ENCODE measurements at places on chromosomes 1 and 21.

- DNase-seq, result no peak
Measured at GRCh38 chr1:116956378-116956777, 45.2 kb upstream of the CD101 start.

DNA sequence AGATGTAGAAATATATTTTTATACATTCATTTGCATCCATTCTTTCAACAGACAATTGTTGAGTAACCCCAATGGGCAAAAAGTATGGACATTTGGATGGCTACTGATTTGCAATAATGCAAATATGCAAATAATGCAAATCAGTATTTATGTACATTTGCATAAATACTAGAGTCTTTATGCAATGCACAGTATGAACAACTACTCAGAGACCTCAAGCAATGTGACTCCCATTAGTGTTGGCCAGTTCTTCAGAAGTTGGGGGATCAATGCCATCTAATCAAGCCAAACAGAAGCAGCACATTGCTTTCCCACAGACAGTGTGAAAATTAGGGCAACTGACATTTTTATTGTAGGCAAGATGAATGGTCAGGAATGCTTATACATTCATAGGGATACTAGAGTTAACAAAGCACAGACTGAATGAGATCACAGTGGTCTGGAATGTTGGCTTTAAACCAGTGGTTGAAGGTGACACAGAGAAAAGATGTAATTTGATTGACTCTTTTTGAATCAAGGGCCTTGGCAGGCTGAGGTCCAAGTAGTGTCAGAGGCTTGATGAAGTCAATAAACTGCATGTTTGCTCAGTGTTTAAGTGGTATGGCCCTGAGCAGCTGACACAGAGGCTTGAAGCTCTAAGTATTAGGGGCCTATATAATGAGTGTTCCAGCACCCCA, 256.6 kb downstream of the CTH start:
- DNase-seq, result no peak

GRCh38 chr21:18522181-18522972, 118.8 kb upstream of the TMPRSS15 start:
- no peak for DNase-seq

DNA sequence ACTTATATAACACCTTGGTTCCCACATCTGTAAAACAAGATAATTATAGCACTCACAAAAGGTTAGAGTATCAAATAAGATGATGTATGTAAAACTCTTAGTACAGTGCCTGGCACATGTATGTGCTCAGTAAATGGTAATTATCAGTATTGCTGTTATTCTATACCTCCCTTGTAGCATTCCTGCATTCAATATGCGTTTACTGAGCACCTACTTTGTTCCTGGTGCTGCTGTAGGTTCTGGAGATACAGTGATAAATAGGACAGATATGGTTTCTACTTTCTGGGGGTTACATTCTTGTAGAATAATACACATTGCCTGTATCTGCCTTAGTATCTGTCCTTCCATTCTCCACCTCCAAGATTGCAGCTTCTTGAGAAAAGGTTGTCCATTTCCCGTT, 1.2 kb upstream of the SSR2 start:
- DNase-seq, result no peak

- DNase-seq, result no peak
Measured at GRCh38 chr1:205064741-205065316, 19.4 kb downstream of the TMEM81 start.

DNA sequence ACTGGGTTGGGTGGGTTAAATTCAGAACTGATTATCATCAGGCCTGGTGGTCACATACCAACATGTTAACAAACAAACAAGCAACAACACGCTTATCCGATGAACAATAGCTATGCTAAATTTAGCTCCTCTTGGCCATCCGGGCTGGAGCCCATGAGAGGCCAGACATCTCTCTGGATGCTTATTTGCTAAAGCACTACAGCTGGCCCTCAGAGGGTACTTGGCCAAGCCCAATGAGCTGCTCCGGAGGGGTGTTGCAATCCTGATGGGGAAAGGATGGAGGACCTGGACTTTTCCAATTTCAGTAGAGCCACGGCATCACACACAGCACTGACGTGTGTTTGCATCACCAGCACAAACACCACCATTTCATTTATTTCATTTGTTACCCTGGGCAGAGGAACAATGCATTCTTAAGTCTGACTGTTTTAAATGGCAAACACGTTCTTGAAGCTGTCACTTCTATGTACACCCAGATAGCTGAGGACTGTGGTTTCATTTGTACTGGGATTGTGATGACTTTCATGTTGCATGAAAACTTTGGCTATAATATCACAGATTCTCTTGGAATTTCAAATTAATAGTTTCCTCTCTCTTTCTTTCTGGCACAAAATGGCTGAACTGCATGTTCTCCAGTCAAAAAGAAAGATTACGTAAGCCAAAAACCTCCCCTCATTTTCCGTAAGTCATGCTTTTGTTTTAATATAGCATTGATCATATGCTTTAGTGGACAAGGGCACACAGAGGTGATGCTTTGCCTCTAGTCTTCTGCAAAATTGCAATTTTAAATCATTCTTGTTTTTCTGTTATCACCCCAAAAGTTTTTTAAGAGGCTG, 359.8 kb upstream of the KAZN start:
- no peak for DNase-seq

DNA sequence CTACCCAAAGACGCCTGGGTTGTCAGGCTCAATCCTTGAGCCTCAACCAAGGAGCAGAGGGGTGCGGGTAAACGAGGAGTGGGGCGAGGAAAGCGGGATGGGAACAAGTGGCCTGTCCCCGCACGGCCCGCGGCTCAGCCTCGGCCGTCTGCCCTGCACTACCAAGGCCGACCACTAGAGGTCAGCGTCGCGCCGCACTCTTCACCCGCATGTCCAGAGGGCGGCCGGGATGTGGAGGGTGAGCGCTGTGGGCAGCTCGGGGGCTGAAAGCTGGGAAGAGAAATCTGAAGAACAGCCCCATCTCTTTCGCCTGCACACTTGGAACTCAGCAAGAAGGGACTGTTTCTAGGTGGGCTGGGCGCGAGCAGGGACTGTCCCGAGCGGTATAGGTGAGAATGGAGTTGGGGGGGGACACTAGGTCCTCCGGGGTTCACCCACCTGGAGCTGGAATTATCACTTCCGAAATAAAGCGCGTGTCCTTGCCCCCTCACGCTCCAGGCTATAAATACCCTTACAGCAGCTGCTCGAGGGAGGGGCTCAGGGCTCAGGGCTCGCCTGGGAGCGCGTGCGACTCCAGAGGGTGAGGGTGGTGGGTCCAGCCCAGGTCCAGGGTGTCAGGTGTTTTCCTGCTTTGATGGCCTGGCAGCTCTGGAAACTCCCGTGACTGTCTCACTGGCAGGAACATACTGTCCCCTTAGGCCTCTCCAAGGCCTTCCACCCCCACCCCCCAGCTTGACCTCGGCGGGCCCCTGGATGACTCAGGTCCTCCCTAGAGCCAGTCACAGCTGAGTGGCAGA, 9.8 kb downstream of the SLC30A2 start:
- DNase-seq, result peak; percentile 94

DNA sequence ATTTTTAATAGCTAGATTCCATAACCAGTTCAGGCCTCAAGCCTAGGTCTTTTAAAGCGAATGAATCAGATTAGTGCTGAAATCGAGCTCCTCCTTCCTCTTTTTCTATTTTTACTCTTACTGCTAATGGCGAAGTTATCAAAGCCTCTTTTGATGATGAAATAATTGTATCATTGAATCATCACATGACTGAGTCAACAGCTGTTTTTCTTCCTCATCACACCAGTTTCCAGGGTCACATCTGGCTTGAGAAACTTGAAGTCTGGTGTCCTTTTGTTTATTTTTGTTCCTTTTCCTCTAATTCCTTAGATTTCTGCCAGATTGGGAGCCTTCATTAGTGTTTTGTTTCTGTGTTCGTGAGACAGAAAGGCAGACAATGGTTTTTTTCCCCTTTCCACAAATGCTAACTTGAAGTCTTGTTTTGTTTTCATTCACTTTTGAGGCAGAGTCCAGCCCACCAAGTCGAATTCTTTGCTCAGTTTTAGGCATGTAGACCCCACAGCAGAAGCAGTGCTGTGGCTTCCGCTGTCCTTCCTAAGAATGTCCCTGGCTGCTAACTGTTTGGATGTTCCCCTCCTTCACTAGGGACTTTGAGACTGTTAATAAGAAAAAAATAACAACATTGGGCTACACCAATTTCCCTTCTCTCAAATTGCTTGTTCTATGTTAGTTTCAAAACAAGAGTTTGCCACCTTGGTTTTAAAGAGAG, 51.9 kb upstream of the FMOD start:
- DNase-seq, result peak; percentile 70

- DNase-seq, result no peak
Measured at GRCh38 chr1:220425852-220426251, 102.1 kb upstream of the MARK1 start.

DNA sequence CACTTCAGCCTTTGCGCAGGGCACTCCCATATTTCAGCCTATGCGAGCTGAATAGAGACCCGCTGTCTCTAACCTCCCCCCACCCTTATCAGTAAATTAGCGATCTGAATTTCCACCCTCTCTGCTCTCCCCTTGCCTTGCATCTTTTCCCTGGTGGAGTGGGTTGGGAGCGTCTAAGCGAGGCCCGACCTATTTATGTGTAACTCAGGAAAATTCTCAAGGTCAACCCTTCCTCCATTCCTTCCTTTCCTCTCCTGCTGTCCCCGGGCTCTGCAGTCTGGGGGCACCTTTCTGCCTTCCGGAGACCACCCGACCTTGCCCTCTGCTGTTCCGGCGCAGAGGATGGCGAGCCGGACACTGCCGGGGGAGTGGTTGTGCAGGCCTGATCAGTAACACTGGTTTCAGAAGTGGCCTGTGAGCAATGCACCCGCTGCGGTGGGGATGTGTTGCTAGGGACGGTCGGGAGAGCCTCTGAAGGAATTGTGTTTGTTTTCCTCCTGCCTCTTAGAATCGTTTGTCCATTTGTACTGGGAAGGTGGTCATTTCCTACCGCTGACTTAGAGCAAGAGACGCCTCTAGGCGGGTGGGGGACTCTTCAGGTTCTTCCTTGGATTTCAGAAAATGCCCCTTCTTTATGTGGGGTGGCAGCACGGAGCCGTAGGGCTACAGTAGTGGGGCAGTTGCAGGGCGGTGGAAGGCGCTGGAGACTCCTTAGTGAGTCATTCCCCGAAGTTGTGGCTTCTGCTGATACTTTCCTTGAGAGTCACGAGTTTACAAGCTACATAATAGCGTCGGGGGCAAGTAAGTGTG, 513 bp downstream of the MGST3 start:
- peak; percentile 75 for DNase-seq

DNA sequence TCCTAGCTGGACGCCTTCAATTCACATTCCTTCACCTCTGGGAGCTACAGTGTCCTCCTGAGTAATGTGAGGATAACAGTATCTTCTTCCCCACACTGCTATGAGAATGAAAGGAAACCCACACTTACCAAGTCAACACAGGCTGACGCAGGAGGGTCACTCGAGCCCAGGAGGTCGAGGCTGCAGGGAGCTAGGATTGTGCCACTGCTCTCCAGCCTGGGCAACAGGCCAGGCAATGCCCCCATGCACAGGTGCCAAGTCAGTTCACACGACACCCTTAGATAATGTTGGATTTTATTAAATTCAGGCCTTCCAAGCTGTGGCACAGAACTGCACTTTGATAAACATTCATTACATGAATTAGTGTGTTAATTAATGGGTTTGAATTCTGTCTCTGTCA, 31.9 kb downstream of the MATN1 start:
- DNase-seq, result no peak

DNA sequence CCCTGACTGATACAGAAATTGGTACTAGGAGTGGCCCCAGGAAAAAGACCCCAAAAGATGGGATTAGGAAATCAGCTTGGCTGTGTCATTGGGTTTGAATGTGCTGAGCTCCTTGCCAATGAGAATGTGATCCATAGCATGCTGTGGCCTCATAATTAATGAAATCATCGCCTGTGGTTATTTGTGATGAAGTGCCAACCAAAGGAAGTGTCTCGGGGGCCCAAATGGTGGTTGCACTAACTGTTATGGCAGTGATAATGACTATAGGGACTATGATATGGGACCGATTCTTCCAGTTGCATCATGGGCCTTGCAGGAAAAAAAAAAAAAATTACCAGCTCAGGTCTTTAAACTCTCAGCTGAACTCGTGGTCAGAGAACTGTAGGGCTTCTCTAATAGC, 15.4 kb upstream of the ZDHHC18 start:
- DNase-seq, result no peak

- DNase-seq, result no peak
Measured at GRCh38 chr21:32333953-32334673, 35.5 kb downstream of the MRAP start.

- DNase-seq, result no peak
Measured at GRCh38 chr21:25541042-25541441, 66.2 kb downstream of the MRPL39 start.

DNA sequence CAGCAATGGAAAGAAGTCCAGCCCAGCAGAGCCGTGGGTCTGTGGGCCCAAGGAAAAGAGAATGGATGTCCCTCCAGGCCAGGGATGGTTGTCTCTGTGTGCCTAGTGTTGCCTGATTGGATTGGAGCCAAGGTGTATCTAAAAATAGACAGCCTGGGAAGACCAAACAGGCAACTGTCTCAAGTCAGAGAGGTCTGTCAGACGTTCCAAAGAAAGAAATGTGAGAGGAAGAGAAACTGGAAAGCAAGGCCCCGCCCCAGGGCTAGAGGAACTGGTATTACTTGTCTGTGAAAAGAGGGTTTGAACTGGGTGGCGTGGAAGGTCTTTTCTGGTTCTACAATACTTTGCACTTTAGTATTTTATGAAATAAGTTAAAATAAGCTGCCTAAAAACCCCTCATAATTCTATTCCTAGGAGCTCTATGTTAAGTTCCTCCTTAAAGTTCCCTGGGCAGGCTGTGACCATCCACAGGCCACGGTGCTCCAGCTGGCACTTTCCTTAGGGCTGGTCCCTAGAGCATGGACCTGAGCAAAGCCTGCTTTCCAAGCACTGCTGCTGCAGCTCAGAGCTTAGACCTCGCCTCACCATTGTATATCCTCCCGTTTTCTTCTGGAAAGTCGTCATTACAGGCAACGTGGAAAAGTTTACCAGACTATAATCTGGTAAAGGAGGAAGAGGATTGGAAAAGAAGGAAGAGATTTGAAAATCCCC, 151.6 kb downstream of the DISC1 start:
- peak; percentile 18 for DNase-seq

- no peak for DNase-seq
Measured at GRCh38 chr1:226990133-226990716, 50.1 kb downstream of the COQ8A start.

DNA sequence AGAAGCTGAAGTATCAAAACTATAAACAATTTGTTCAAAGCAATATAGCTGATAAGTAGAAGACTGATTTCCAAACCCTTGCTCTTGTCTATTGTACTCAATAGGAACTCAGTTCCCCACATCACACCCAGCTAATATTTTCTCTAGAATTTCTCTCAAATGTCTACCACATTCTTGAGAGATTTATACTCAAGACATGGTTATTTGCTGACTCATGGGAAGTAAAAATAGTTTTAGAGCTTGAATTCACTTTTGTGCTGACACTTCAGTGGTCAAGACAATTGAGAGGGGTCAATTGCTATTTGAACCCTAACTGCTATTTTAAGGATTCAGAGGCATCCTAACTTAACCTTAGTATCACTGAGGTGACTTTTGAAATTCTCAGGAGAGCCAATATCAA, 99.0 kb downstream of the TNNI3K start:
- peak; percentile 5 for DNase-seq

DNA sequence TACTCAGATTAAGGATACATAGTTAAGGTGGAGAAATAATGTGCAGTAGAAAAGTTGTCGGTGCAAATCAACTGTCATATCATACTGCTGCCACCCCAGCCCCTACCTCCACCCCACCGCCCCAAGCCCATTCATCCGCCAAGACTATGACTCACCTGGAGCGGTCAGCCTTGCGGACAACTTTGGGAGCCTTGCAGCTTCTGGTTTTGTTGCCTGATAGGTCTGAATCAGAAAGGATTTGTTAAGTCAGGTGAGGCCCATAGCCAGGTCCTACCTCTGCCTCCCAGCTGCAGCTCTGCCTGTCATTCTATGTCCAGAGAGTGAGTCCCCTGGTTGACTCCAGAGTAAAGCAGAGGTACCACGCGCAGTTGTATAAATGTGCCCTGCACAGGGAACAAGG, 12.6 kb downstream of the C1orf162 start:
- no peak for DNase-seq

All from AG08396 (cell line).